ENCODE measurements at places on chromosomes 16 and 17. TPM values are rescaled to one million over a fixed set of nuclear protein-coding genes. Genes with fewer than 3 reads are reported as not detected.
A peak's percentile ranks its signal among the peaks of the same experiment; 100 is the strongest.

RDM1 gene
- not detected for total RNA-seq

MILR1 gene
- 0.67 TPM for total RNA-seq

DNA sequence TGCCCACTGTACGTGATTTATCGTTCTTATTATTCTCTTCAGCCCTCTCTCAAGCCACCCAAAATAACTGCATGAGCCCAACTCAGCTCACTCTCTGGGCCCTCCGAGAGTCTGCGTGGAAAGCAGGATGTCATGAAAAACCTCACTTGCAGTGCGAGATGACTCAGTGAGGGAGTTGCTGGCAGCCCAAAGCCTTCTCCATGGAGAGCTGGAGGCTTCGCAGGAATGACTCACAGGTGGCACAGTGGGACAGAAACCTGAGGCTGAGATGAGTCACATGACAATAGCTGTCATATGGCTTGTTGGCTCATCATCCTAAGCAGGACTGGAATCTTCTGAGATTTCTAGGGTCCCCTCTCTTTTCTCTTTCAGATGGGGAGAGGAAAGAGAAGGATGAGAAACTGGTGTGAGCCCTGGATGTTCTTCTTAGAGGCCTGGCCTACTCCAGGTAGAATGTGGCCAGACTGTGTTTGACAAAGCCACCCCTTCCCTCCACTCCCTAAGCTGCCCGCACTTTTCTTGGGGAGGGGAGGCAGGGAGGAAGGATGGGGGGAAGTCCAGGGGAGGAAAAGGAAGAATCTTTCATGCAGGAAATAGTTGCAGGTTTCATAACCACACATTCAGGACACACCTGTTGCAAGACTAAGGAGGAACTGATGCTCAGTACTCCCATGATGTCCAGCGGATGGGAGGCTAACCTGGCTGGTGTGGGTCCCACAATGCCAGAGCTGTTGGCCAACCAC, 160.6 kb upstream of the RPL38 start:
- no peaks in the 10 kb centered on the region for H3K36me3 ChIP-seq
- no peak for DNase-seq
- H3K27me3 ChIP-seq = no peaks in the 10 kb centered on the region
- no peak overlapping the region for H3K27ac ChIP-seq
- no peaks in the 10 kb centered on the region for H3K4me1 ChIP-seq

DNA sequence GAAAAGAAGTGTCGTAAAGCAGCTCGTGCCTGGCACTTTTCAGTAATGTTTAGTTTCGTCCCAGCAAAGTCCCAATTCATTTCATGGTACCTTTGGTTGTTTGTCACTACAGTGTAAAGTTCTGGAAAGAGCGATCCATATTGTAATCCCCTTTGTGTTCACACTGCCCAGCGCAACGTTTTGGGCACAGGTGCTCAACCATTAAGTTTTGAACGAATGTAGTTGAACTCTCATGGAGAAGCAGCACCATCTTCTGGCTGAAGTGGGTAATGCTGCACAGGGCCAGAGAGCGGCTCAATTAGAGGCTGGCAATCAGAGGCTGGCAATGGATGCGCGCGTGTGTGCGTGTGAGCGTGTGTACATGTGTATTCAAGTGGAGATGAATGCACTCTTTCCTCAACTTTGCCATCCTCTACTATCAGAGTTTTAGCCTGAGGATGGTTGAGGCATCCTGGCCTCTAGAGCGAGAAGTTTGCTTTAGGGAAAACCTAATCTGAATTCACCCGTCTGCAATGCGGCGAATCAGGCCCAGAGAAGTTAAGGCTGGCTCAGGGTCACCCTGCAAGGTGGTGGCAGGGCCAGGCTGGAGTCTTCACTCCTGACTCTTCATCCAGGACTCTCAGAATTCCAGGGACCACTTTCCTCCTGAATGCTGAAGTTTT, 29.9 kb downstream of the DYNLL2 start:
- H3K4me3 ChIP-seq = no peak overlapping the region
- no peaks in the 10 kb centered on the region for H3K36me3 ChIP-seq
- DNase-seq = peak; percentile 81
- H3K27ac ChIP-seq = no peak overlapping the region

DNA sequence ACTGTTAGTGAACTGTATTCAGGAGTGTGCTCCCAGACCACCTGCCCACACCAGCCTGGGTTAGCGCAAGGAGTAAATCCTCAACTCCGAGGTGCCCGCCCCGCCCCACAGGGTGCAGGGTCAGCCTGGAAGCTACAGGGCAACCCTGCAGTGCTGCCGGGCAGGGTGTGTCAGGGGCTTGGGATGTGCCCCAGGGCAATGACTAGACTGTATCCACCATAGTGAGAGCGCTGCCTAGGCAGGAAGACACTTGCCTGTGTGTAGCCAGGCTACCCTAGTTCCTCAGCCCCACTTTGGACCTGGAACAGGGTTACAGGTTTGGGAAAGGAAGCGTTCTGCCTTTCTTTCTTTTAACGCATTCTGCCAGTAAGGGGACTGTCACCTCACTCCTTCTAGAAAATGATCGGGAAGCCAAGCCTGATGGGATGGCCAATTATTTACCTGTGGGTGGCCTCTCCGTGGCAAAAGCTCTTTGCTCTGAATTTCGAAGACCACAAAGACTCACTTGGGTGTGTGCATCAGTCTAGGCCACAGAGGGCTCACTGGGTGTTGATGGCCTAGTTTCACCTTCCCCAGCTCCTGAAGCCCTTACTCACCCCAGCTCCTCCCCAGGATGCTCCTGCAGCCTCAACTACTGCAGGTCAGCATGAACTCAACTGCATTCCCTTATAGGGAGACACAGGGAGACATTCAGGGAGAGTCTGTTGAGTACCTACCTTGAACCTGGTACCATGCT, 90.9 kb downstream of the CCDC182 start:
- no peaks in the 10 kb centered on the region for H3K4me1 ChIP-seq
- peaks cover 8% of the 10 kb centered on the region for H3K36me3 ChIP-seq
- no peaks in the 10 kb centered on the region for H3K27me3 ChIP-seq

DNA sequence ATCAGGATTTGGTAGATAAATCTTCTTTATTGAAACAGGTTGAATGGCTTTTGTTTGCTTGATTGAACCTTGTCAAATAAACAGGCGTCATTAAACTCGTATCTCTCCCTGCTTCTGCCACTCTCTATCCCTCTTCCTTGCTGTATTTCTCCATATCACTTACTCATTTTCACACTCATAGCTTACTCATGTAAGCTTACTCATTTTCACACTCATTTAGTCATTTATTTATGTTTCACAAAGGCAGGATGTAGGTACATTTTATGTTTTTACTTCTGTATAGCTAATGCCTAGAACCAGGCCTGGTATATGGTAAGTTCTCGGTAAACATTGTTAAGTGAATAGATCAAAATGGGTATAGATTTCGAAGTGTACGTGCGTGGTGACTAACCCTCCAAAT, 450.0 kb downstream of the PMP22 start:
- H3K4me3 ChIP-seq = no peak overlapping the region
- no peaks in the 10 kb centered on the region for H3K4me1 ChIP-seq
- H3K27ac ChIP-seq = no peak overlapping the region
- H3K27me3 ChIP-seq = peaks cover 2% of the 10 kb centered on the region
- H3K36me3 ChIP-seq = no peaks in the 10 kb centered on the region

FKBP10 gene
- not detected for total RNA-seq
